ENCODE measurements at places on chromosomes 1 and 21.

DNA sequence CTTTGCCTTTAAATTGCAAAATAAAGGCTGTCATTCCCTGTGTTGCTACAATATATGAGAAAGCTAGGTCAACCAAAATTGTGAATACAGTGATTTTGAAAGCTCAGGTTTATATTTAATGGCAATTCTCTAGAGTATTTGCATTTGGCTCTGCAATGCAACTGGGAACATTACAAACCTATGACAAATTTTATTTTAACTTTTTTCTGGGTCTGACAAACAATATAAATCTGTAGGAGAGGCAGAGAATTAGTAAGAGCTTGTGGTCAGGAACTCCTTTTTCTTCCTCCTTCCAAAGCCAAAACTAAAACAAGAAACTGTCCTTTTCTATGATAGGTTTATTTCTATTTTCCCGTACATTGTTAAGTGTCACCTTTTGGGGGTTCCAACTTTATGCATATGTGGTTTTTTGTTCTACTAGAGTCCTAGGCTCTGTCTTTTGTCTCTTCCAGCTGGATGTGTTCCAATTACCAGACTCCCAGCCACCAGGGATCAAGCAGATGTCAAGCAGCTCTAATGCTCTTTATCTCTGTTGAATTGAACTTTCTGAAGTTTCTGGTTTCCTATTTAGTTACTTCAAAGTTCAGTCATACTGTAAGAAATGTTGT is 106.9 kb downstream of the ASH1L start:
- no peak for DNase-seq

GRCh38 chr1:179917601-179918429 is 35.7 kb downstream of the TOR1AIP1 start:
- DNase-seq: no peak

DNA sequence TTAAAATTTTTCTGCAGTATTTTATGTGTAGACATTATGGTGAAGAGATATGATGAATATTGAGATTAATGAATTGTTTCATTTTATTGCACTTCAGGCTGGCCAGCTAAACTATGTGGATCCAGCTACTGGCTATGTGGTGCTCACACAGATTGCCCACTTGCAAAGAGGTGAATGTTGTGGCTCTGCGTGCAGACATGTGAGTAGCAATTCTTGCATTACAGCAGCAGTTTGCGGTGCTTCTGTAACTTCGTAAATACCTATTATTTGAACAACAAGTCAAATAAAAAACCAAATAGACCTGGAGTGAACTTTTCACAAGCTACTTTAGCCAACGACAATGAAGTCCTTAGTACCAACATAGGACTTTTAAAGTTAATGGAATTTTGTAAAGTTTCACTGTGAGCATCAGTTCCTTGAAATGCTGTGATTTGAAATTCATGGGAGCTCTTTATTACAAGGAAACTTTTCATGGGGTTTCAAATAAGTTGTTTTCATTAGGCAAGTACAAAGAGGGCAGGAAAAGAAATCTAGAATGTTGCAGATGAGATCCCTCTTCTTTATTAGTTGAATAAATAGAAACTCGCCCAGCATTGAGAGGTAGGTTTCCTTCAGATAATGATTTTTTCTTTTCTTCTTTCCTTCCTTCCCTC is 3.4 kb downstream of the C1orf53 start:
- no peak for DNase-seq

- DNase-seq: no peak
Observed at GRCh38 chr1:108716437-108717230, 3.9 kb downstream of the FNDC7 start.

- no peak for DNase-seq
Observed at GRCh38 chr1:224116131-224116530, 2.2 kb downstream of the FBXO28 start.

- DNase-seq: no peak
Observed at GRCh38 chr1:43580039-43580438, 49.4 kb downstream of the PTPRF start.
